ENCODE measurements at places on chromosomes 6 and 20. TPM values are rescaled to one million over a fixed set of nuclear protein-coding genes. Genes with fewer than 3 reads are reported as not detected.

Gene GCNT2
- 18.3 TPM for total RNA-seq

Gene FRK
- total RNA-seq, result 0.46 TPM

Gene BIRC7
- total RNA-seq, result not detected

Gene GSTA2
- total RNA-seq, result not detected

Gene CALHM4
- total RNA-seq, result not detected

Gene NT5E
- total RNA-seq, result 15.8 TPM

All from PC-3 (cell line).